D721Med (cell line): ENCODE measurements at places on chromosomes 7 and 10.

- DNase-seq: no peak
Measured at GRCh38 chr7:2116448-2116810, 116.3 kb downstream of the MAD1L1 start.

GRCh38 chr7:43302211-43302711, 189.8 kb downstream of the HECW1 start:
- no peak for DNase-seq

DNA sequence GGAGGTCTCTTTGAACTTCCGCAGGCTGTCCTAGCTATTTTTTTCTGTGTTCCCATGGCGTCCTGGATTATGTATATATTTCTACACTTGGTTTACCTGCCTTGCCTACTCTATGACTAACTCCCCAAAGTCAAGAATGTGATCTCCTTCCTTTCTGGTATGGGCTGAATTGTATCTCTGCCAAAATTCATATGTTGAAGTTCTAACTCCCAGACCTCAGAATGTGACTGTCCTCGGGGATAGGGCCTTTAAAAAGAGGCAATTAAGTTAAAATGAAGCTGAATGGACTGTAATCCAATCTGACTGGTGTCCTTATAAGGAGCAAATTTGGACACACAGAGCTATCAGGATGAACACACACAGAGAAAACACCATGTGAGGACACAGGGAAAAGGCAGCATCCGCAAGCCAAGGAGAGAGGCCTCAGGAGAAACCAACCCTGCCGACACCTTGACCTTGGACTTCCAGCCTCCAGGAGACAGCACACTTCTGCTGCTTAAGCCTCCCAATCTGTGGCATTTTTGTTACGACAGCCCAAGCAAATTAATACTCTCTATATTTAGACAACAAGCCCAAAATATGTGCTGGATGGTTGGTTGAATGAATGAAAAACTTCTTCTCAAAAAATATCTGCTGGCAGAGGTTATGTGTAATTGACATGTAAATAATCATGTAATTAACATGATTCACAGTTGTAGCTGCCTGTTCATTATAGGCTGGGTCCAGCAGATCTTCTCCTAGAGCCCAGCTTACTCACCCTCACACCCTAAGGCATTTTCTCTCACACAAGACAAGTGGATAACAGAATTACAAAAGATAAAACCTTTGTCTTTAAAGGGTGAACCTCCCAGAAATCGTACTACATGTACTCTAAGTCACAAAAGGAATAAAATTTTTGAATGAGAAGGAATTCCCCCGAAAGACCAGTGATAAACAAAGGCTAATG, 123.7 kb downstream of the CUBN start:
- no peak for DNase-seq

DNA sequence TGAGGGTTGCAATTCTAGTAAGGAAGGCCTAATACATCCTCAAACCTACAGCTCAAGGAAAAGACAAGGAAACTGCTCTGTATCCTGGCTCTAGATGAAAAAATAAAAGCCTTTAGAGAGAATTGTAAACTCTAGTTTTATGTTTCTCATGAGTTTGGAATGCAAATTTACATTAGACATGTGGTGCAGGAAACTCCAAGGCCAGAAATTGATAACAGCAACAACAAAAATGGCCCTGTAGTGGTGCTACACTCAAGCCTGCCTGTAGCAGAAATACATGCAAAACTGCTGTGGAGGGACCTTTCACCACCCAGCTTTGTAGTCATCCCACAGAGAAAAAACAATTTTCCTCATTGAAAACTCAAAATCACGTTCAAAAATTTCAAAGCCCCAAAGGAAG, 546.7 kb upstream of the LRRN3 start:
- DNase-seq: no peak

GRCh38 chr7:79185605-79186004, 267.9 kb downstream of the MAGI2 start:
- DNase-seq: no peak
